ENCODE measurements at places on chromosomes 2 and 18. TPM values are rescaled to one million over a fixed set of nuclear protein-coding genes. Genes with fewer than 3 reads are reported as not detected.

SOCS6 gene
- 4.2 TPM for total RNA-seq

GRCh38 chr18:8726963-8727705 lies 21.8 kb downstream of the MTCL1 start:
- no peak for DNase-seq

- DNase-seq, result peak; percentile 20
These were observed 71.5 kb downstream of the CDC42EP3 start for GRCh38 chr2:37599688-37600525.

FEV gene
- total RNA-seq, result not detected

DNA sequence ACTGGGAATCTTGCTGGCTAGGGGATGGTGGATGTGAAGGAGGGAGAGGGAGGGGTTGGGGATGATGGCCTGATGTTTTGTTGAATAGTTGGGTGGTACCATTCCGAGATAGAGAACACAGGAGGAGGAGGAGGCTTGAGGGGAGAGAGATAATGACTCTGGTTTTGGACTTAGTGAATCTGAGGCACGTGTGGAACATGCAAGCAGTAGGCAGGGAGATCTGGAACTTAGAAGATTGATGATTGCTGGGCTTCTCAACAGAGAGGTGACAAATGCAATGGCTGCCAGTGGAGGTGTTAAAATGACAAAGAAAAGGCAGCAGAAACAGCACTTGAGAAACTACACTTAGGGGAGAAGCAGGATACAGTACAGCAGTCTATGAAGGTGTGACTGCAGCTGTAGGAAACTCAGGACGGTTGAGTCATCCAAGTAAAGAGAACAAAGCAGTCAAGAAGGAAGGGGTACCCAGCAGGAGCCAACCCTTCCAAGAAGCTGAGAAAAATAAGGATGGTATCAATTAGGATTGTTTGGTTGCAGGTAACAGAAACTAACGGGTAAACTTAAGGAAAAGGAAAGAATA lies 221.4 kb upstream of the FBXO11 start:
- DNase-seq, result no peak

ZC3H15 gene
- total RNA-seq, result 63.8 TPM

DNA sequence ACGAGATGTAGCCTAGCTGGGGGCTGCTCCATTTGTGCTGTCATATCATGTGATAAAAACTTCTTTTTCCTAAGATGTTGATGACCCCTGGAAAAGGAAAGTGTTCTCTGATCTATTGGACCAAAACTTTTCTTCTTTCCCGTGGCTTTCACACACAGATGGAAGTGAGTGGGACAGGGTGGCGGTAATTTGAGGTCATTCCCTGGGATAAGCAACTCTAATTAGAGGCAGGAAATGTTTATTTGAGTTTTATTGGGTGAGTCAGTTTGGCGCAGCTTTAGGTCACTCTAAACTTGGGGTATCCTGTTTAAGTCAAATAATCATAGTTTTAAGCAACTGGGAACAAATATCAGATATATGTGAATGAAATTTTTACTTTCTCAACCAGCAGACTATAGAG lies 221.0 kb upstream of the EPAS1 start:
- DNase-seq, result no peak

Data from naive thymus-derived CD4-positive, alpha-beta T cell (primary cell).